ENCODE measurements at places on chromosomes 2 and 18. TPM values are rescaled to one million over a fixed set of nuclear protein-coding genes. Genes with fewer than 3 reads are reported as not detected.

EPHA4 gene
- polyA plus RNA-seq = 6.5 TPM

GALNT14 gene
- 1.1 TPM for polyA plus RNA-seq

ADRA2B gene
- 1.2 TPM for polyA plus RNA-seq

MGAT4A gene
- polyA plus RNA-seq = 8.7 TPM

SERPINB7 gene
- not detected for polyA plus RNA-seq

PKDCC gene
- polyA plus RNA-seq = 247 TPM

CYTIP gene
- 3.5 TPM for polyA plus RNA-seq

COQ10B gene
- 27.4 TPM for polyA plus RNA-seq

TGFA gene
- polyA plus RNA-seq = 2.1 TPM

CIB4 gene
- not detected for polyA plus RNA-seq

CCDC148 gene
- 0.28 TPM for polyA plus RNA-seq

RTKN gene
- 14.2 TPM for polyA plus RNA-seq

DNA sequence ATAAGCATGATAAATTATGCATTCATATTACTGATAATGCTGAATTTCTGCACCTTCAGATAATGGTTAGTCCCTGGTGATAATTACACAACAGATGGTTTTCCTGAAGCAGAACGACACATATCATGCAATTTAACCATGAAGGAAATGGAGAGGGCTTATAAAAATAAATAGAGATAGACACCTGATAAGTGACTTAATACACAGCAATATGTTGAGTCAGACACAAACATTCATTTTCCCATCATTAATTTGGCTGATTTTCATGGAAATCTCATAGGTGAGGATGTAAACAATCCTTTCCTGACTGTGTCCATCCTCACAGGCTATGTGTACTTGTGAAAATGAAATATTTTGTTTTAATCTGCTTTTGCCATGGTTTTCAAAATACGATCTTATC lies 36.9 kb upstream of the DSEL start:
- DNase-seq = no peak

GRCh38 chr2:72098935-72099334 lies 48.7 kb downstream of the CYP26B1 start:
- no peak for DNase-seq

DNA sequence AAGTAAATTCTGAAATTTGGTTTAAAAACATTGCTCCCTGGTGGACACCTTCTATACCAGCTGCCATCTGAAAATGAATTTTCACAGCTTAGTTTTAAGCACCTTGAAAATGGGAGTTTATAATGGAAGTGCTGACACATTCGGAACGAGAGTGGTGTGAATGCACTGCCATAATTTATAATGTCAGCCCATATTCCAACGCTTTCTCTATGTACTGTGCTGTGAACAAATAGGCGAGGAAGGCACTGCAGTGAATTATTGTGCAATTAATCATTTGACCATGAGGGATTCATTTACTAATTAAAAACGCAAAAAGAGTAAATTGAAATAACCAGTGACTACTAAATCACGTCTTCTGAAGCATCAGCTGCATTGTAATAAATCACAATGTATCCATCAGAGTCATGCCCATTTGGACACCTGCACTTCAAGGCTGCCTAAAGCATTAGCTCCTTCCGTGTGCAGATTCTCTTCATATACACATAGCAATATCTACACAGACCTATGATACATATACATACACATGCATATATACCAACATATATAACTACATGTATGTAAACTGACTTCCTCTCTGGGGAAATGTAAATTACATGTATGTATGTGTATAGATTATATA lies 699.8 kb downstream of the GALR1 start:
- DNase-seq = no peak

GRCh38 chr18:42417189-42417588 lies 462.2 kb downstream of the PIK3C3 start:
- no peak for DNase-seq

DNA sequence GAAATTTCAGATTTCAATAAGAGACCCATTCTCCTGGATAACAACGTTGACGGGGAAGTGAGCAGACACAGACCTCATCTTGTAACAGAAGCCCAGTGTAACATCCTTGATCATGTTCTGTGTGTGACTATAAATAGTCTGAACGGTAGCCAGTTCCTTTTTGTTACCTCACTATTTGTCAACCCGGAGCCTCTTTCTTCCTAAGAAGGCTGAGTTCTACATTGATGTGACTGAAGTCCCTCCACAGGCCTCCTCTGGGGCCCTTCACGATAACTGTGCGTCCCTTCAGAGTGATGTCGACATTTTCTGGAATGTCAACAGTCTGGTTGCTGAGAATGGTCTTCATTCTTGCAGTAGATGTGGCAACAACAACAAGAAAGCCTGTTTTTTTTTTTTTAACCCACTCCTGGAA lies 6.3 kb upstream of the PLEKHM3 start:
- DNase-seq = no peak

DNA sequence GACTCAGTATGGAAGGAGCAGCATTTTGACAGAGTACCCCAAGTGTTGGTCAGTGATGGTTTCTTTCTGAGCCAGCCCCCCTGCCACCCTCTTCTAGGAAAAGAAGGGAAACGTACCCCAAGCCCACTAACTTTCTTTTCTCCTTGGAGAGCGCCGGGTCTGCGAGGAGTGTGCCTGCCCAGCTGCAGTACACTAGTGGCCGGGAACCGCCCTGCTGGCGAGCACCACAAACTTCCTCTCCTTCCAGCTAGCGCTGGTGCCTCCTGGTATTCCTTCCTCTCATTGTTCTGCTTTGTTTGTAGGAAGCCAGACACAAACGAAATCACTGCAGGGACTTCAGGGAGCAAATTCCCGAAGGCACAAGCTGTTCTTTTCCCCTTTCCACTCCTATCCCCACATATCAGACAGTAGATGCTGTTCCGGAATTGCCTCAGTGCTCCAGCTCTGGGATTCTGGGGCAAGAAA lies 1.8 kb downstream of the CCDC85A start:
- DNase-seq = no peak

DNA sequence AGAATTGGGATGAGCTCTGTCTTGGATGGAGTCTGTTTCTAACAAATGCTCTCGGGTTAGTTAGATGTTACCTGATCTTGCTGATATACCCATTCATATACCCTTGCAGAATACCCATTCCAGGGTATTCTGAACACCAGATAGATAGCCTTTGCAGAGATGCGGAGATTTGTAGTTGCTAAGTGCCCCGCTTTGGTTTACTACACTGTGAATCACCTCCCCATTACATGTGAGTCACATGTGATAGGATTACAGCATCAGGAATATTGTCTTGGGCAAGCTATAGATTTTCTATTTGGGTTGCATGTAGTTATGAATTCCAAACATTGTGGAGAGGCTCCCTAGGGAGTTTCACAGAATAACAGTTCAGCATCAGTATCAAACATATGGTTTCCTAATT lies 3.8 kb downstream of the VSNL1 start:
- no peak for DNase-seq

DNA sequence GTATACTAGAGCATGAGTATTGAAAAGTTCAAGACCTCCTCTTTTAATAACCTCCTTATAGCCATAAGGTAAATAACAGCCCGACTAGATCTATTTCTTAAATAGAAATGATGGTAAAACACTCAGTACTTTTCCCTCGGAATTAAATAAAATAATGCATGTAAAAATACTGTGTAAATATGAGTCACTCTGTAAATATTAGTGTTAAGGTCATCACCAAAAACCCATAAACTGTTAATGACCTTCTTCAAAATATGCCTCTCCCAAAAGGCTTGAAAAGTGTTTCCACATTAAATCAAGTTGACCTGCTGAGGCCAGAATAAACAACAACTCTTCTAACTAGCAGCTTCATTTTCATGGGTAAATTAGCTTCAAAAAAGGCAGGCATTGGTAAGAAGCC lies 25.3 kb upstream of the BZW1 start:
- DNase-seq = peak; percentile 14

GRCh38 chr2:149972066-149972465 lies 384.5 kb upstream of the MMADHC start:
- no peak for DNase-seq

DNA sequence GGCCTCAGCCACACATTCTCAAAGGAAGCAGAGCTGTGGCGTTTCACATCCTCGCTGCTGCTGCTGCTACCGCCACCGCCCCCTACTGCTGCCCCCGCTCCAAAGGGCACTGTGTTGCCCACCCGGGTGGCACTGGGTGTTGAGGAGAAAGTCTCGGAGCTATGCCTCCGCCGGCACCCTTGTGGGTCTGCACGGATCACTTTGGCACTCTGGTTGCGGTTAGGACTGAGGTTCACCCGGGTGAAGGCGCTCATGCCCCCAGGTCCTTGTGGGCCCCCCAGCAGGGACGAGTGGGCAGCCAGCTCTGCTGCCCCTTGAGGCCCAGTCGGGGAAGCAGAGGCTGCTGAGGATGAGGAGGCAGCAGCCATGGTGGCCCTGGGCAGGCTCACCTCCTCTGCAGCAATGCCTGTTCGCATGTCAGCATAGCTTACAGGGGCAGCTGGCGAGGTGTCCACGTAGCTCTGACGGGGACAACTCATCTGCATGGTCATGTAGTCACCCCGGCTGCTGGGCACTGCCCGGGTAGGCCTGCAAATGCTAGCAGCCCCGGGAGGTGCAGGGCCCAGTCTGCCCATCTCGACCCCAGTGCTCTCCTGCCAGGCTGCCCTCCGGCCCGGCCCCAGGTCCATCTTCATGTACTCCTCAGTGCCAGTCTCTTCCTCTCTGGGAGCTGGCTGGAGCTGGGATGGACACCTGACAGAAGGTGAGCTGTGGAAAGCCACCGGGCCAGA lies 4.2 kb downstream of the IRS1 start:
- no peak for DNase-seq

GRCh38 chr2:166181813-166182154 lies 54.0 kb upstream of the SCN1A start:
- DNase-seq = no peak

DNA sequence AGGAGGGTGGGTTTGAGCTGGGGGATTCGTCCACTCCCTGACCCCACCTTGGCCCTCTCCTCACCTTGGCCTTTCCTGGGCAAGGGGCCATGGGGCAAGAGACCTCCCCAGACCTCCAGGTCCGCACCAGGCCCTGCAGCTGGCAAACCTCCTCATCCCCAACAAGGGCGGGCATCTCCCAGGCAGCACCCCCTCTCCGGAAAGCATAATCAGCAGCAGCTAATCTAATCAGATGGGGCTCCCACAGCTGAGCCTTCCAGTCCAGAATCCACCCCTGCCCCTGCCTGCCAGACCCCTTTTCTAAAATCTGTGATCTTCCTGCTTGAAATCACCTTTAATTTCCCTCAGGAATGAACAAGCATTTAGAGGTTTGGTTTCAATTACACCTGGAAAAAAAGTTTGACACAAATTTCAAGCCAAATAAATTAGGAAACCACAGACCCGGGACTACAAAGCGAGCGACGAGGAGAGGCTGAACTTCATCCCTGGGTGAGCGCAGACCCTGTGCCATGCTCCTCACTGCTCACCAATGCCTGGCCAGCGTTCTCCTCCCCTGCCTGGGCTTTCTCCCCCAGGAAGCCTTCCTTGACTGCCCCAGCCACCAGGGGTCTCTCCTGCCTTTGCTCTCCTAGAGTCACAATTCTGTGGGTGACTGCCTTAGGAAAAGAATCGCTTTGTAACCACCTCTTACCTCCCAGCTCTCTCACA lies 143.0 kb upstream of the MYCN start:
- DNase-seq = no peak

DNA sequence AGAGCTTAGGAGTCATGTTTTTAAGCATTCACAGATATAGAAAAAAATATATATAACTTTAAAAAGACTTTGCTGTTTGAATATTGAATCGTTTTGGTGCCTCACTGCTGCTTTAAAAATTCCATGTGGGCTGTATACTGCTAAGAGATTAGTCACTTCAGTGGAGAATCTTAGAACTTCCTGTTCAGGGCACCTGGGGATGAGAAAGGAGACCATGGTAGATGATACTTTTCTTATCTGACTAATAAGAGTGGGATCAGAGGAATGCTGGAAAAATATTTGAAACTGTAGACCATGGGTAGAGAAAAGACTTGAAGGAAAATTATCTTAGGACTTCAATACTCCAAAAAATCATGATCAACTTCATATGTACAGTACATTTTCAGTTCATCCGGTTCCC lies 442.2 kb upstream of the SETBP1 start:
- DNase-seq = no peak

- DNase-seq = no peak
These were observed 74.2 kb downstream of the MBP start for GRCh38 chr18:77058290-77058835.

DNA sequence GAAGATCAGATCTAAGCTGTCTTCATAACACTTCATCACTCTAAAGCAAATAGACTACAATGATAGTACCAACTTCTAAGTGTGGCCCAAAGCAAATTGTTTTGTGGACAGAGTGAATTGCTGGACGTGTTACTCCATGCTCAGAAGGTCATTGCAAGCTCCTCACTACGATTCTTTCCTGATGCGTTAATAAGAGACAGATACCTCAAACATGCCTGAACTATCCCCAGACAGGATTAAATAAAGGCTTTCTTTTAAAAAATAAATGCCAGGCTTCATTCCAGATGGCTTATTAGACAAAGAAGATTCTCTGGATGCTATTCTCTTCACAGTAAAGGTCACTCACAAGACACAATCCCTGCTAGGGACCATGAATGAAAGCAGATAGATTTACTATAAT lies 621.2 kb downstream of the DCDC2C start:
- no peak for DNase-seq

DNA sequence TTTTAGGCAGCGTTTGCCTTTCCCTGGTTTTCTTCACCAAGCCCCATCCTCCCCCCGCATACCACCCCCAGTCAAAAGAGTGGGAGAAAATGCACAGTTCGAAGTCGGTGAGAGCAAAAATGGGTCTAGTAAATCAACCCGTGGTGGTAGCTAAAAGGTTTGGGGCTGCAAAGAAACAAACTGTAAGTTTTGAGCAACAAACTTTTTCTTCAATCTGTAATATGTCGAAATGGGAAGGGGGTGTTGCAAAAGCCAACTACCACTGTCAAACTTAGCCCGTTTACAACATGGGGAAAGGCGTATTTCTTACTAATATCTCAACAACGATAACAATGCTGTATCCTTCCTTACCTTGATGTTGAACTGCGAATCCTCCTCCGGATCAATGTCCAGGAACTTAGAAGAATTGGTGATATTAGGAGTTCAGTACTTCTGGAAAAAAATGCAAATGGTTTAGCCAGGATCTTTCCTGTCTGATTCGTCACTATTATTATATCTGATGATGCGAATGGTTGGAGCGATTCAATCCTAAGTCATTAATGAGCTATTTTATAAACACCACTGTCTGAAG lies 2.4 kb upstream of the SATB2 start:
- DNase-seq = no peak

- no peak for DNase-seq
These were observed 90.9 kb downstream of the MYCN start for GRCh38 chr2:16031058-16031847.

- no peak for DNase-seq
These were observed 171.6 kb downstream of the TMX3 start for GRCh38 chr18:68543344-68543743.

DNA sequence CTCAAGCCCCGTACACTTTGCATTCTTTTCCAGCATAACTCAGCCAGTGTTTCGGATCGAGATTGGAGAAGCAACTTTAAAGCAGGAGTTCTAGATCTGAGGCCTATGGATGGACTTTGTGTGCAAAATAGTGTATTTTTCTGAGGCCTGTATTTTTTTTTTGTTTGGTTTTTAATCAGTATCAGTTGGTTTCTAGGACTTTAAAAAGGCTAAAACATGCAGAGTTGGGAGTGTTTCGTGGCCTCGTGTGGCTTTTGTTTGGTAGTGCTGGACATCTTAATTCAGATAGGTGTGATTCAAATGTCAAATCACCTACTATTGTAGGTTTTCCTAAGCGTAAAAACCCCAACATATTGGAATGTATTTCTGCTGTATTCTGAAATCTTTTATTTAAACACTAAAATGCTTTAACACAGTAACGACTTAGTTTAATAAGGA lies 282 bp upstream of the PUS10 start:
- no peak for DNase-seq

GRCh38 chr18:55142410-55142809 lies 183.1 kb upstream of the CCDC68 start:
- no peak for DNase-seq

All from urinary bladder (tissue), 4 donors.